ENCODE measurements at places on chromosomes 11 and 22.

- DNase-seq = no peak
Observed at GRCh38 chr11:77411137-77411707, 62.7 kb downstream of the PAK1 start.

GRCh38 chr11:133712051-133712560 lies 133.2 kb downstream of the SPATA19 start:
- DNase-seq = no peak

DNA sequence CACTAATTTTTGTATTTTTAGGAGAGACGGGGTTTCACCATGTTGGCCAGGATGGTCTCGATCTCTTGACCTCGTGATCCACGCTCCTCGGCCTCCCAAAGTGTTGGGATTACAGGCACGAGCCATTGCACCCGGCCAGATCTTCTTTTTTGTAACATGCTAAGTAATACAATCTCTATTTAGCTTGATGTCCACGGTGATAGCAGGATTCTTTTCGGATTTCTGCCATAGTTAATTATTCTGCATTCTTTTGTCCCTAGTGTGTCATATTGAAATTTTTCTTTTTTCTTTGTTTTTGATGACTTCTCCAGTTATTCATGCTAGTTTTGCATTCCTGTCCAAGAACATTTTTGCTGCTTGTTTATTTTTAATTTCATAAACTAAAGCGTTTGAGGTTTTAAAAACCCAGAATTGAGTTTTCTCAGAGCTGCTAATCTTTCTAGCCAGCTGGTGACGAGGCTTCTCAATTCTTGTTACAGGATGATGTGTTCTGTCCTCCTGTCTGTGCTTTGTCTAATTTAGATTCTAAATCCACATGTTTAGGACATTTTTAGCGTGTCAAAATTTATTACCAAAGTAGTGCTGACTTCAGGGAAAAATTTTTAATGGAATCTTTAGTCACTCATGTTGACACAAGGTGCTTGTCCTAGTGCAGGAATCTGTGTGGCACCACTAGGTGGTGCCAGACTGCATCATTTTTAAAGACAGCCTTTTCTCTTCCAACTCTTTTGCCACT lies 21.8 kb downstream of the NF2 start:
- peak; percentile 34 for DNase-seq

DNA sequence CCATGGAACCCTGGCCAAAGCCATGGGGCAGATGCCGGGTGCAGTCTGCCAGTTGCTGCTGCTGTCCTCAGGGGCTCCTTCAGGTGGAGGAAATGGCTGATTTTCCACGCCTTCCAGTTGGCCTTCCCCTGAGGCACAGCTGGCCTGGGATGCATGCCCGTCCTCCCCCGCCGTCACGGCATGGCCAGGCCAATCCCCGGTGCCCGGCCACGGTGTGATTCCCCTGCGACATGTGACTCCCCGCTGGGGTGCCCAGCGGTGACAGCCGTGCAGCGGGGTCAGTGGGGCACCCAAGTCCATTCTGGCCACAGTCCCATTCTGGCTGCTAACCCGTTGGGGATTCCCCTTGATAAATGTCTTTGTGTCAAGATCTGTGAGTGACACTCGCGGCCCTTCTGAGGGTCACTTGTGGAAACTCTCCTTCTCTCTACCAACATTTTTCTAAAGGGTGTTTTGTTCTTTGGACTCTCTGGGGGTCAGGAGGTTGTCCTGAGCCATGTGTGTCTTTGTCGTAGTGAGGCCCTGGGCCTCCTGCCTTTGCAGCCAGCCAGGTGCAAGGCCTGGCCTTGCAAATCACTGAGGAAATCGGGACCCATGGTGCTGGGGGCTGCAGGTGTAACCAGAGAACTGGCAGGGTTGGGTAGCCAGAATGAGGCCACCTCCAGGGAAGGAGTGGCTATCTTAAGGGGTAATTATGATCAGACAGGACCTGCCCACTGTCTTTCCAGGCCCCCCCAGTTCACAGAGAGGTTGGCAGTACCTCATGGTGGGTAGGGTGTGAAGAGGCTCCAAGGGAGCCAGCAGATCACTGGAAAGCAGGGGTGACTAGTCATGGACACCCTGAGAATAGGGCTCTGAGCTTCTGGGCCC lies 37.1 kb downstream of the KCNQ1OT1 start:
- no peak for DNase-seq

DNA sequence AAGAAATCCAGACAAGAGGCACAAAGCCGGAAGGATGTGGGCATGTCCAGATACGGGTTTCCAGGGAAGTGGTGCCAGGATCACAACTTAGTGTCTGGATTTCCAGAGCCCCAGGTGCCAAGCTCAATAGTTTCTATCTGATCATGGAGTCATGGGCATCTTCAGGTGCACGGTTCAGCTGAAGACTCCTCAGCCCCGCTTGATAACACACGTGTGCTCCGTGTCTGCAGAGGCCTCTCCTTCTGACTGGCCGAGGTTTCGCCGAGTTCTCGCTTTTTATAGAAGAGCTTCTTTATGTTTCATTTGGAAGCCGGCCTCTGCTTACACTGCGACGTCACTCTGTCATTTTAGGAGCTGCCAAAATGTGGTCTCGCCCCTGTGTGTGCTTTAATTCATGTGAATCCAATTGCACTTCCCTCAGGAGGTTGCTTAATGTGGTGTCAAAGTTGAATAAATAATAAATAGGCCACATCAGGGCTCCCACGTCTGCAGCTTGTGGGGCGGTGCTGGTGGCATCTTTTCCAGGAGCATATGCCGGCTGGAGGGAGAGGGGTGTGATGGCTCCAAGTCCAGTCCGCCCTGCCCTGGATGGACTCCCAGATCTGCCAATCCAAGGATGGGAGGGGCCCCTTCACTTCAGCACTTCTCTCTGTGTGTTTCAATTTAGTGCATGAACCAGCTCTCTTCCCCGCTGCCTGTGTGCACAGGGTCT lies 1410.8 kb downstream of the TBC1D22A start:
- DNase-seq = no peak

DNA sequence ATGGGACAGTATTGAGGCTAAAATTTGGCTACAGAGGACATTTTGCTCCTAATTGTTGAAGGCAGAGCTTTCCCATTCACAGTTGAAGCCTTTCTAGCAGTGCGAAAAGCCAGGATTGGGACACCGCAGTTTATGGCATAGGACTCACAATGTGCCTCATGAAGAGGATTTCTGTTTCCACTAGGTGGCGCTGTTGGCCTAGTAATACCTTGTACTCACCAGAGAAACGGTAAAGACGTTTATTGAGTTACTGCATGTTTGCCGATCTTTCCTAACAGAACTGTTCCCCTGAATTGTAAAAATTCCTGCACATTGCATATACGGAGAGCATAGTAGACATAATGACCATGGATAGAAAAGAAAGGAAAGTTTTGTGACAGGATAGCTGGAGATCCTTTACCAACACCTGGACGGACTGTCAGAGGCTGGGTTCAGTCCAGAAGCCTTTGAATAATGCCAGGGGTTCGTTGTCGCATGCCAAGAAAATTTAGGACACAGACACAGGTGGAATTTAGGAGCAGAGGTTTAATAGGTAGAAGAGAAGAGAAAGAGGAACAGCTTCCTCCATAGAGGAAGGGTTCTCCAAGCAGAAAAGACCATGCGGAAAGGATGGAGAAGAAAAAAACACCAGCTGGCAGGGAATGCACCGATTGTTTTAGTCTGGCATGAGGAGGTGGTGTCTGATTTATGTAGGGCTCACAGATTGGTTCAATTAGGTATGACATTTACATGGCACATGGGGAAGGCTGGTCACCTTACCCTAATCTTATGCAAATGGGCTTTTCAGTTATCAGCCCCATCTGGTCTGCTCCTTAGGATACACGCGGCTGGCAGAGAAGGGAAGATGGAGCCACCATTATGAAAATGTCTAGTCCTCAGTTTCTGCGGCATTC lies 10.8 kb upstream of the OR51D1 start:
- DNase-seq = peak; percentile 69

DNA sequence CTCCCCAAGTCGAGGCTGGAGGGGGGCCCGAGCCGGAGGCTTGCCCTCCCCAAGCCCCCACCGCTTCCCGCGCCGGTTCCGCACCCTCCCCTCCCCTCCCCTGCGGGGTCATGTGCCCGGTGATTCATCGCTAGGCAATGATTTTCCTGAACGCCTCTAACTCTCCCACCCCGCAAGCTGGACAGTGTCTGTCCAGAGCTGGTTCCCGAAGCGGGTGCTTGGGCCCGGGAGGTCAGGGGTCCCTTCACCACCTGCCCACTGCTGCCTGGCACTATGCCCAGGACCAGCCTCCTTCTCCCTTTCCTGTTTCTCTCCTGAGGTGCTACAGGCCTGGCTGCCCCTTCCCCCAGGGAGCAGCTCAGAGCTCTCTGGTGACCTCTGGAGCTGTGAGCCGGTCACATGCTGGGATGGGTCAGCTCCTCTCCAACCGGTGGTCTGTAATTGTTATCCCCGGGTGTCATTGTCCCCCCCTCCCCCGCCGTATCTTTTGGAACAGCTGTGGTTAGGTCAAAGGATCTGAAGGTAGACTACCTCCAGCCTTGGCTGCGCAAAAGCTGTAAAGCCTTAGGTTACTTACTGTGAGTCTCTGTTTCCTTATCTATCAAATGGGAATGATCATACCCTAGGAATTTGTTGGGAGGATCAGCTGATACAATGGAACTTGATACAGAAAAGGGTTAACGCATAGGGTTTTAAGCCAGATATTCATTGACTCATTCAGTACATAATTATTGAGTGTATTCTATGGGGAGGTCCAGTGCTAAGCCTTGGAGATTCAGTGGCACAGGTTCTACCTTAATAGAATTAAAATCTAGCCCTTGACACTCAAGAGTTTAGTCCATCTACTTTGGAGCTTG lies 753 bp downstream of the STX3 start:
- DNase-seq = no peak

Data from activated CD4-positive, alpha-beta T cell treated with anti-CD3 and anti-CD28 coated beads, Interleukin-2, Interleukin-4, amounts not matched to agents 100 ng/mL and 50 ng/mL, durations not matched to agents 16 hours and 8 hours (primary cell).